Muscle of back (tissue), 13 donors: ENCODE measurements at places on chromosomes 12 and 14. TPM values are rescaled to one million over a fixed set of nuclear protein-coding genes. Genes with fewer than 3 reads are reported as not detected.

Gene EFS
- 51.5 TPM for polyA plus RNA-seq

Gene P2RX2
- polyA plus RNA-seq = not detected

Gene PTCSC3
- polyA plus RNA-seq = not detected

Gene PRPF39
- polyA plus RNA-seq = 47.6 TPM

Gene MYF6
- polyA plus RNA-seq = 76.3 TPM

Gene KRT79
- polyA plus RNA-seq = not detected

Gene TAMALIN
- 19.7 TPM for polyA plus RNA-seq

Gene CIROP
- not detected for polyA plus RNA-seq

Gene EIF2B2
- polyA plus RNA-seq = 50.3 TPM

Gene WNT1
- polyA plus RNA-seq = 0.15 TPM

Gene TCL1A
- polyA plus RNA-seq = 2.6 TPM

Gene TAS2R14
- polyA plus RNA-seq = 2.6 TPM

Gene BEGAIN
- polyA plus RNA-seq = 2.3 TPM

Gene GRIN2B
- polyA plus RNA-seq = 0.09 TPM

Gene GNPNAT1
- 16.1 TPM for polyA plus RNA-seq

Gene FGF6
- polyA plus RNA-seq = 15.4 TPM

Gene TAS2R20
- polyA plus RNA-seq = 2.6 TPM

Gene ADAM21
- polyA plus RNA-seq = 0.23 TPM

Gene UNC79
- 0.52 TPM for polyA plus RNA-seq

Gene CMTM5
- polyA plus RNA-seq = 1.8 TPM

Gene COX8C
- polyA plus RNA-seq = 0.29 TPM

Gene NXPH4
- 2.2 TPM for polyA plus RNA-seq

Gene MUCL1
- not detected for polyA plus RNA-seq

Gene OTUB2
- polyA plus RNA-seq = 0.92 TPM

Gene ABHD12B
- 0.39 TPM for polyA plus RNA-seq

Gene C14orf119
- polyA plus RNA-seq = 52.9 TPM

Gene SRRM4
- polyA plus RNA-seq = 0.13 TPM

Gene C14orf39
- 1.4 TPM for polyA plus RNA-seq

Gene PRIM1
- polyA plus RNA-seq = 12.7 TPM

Gene ZDHHC22
- 0.71 TPM for polyA plus RNA-seq

Gene KRT5
- not detected for polyA plus RNA-seq

Gene GALNT9
- 2.1 TPM for polyA plus RNA-seq

Gene TC2N
- polyA plus RNA-seq = 1.5 TPM

Gene ASB2
- 27.5 TPM for polyA plus RNA-seq

Gene GUCY2C
- 0.26 TPM for polyA plus RNA-seq

Gene IL22
- not detected for polyA plus RNA-seq

Gene CCDC38
- not detected for polyA plus RNA-seq

Gene RAD51B
- polyA plus RNA-seq = 5.6 TPM

Gene EML5
- 1.7 TPM for polyA plus RNA-seq

Gene DNAAF2
- polyA plus RNA-seq = 8.3 TPM

Gene TAS2R10
- polyA plus RNA-seq = 0.94 TPM

Gene REC8
- 10.4 TPM for polyA plus RNA-seq

Gene DEGS2
- 0.71 TPM for polyA plus RNA-seq

Gene PPM1A
- 52.0 TPM for polyA plus RNA-seq

Gene KRT73
- polyA plus RNA-seq = not detected

Gene CIDEB
- polyA plus RNA-seq = 8.3 TPM

Gene IFNG-AS1
- polyA plus RNA-seq = 0.59 TPM

Gene NRXN3
- polyA plus RNA-seq = 1.4 TPM

Gene RBP5
- polyA plus RNA-seq = 2.2 TPM

Gene TRIM9
- polyA plus RNA-seq = 2.3 TPM

Gene RND1
- 0.48 TPM for polyA plus RNA-seq

Gene MYBPC1
- 4,608 TPM for polyA plus RNA-seq

Gene LBHD2
- not detected for polyA plus RNA-seq

Gene ANAPC5
- 88.0 TPM for polyA plus RNA-seq
